ENCODE measurements at places on chromosomes 13 and 19.

DNA sequence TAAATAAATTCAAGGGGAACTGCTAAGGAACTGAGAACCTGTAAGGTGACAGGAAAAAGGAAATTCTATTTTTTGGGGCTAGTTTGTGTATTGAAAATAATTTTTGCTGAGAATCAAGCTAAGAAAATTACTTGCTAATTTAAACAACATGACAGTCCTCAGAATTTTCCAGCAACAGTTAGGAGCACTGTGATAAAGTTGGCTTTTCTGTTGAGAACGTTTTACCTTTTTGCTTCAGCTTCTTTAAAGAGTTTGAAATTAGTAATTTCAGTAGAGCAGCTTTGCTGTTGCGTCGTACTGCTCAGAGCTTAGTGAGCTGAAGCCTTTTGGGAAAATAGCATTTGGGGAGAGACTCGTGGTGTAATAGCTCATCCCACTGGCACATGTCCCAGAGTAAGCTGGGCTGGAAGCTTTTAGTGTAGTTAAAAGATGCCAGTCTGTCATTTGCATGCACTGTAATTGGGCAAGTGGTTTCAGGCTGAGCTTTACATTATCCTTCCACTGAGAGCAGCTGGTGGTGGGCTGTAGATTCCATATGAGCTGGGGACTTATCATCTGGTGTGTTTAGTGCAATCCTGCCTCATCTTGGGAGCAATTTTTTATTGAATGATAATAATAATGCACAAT is 69.8 kb downstream of the LRCH1 start:
- peak; percentile 47 for DNase-seq

- DNase-seq, result no peak
These were observed 258.2 kb upstream of the STARD13 start for GRCh38 chr13:33543631-33544265.

DNA sequence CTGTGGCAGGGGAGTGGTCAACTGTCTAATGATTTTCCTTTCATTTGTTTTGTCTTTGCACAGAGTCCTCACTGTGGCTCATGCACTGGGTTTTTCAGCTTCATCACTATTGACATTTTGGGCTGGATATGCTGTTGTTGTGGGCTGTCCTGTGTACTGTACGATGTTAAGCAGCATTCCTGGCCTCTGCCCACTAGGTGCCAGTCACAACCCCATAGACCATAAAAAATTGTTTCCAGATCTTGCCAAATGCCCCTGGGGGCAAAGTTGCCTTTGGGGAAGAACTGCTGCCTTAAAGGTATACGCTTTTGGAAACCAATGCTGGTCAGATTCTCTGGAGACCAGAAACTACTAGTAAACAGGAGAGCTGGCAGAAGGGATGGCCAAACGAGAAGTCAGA is 310.4 kb downstream of the SPRY2 start:
- DNase-seq, result no peak

DNA sequence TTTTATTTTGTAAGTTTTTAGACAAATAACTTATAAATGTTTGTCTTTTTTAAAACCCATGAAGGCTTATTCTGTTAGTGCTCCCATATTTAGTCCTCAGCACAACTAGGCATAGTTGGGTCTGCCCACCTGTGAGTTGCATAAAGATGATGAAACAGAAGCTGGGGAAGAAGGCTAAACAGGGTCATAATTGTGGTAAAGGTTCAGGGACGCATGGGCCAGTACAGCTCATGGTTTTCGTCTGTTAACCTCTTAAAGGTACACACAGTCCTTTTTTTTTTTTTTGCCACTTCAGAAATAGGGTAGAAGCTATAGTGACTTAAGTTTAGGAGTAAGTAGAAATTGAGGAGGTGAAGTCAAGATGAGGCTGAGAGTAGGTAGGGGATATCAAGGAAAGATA is 58.3 kb downstream of the TM9SF2 start:
- DNase-seq, result no peak

GRCh38 chr19:29247471-29247870 is 34.5 kb upstream of the UQCRFS1 start:
- no peak for DNase-seq

DNA sequence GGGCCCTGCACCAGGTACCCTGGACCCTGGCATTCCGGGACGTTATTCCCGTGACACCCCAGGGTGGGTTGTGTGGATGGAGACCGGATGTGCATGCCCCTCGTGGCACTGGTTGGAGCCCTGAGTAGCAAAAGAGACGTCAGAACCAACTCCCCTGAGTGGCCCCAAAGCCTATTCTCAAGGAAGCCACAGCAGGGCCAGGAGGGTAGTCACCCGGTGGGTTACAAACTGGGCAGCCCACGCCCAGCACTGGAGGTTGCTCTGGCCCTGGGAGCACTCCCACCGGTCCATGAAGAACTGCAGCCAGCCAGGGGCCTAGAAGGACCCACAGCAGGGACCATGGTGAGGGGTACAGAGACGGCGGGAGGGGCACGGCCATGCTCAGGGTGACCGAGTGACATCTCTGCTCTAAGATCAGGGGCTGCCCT is 7.5 kb downstream of the KLF16 start:
- DNase-seq, result no peak

- DNase-seq, result no peak
These were observed 28.1 kb downstream of the MPND start for GRCh38 chr19:4371247-4372164.

DNA sequence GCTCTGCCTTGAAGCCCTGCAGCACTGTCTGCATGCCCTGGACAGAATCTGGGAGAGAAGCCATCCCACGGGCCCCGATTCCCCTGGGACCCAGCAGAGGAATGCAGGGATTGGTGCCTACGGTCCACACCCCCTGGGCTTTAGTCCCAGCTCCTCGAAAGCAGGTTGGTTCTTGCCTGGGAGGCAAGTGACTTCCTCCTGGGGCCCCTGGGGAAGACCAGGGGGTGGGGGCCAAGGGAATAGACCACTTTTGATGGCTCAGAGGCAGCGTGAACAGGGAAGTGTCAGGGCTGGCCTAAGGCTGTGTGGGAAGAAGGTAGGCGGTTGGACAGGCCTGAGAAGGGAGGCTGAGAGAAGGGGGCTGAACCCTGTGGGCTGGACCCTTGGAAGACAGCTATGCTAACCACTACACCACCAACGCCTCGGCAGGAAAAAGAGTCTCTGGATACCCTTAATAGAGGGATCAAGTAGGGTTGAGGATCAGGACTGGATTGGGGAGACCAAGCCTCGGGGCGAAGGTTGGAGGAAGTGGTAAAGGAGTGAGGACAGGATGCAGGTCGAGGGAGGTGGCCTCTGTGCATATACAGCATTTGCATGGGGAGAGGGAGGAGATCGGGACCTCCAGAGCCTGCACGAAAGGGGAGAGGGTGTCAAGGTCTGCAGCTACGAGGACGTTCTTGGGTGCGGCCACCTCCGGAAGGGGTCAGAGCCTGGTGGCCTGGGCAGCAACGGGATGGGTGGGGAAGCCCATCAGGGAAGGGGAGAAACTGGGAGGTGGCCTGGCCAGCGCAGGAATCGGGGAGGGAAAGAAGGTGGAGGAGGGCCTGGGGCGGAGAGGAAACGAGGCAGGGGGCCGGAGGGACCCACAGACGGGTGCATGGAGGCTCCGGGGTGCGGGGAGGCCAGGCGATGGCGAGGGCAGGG is 709 bp downstream of the DPP9 start:
- no peak for DNase-seq

GRCh38 chr13:99191900-99192399 is 8.7 kb upstream of the UBAC2 start:
- DNase-seq, result no peak

GRCh38 chr13:107238262-107238981 is 670.5 kb upstream of the ARGLU1 start:
- DNase-seq, result no peak

DNA sequence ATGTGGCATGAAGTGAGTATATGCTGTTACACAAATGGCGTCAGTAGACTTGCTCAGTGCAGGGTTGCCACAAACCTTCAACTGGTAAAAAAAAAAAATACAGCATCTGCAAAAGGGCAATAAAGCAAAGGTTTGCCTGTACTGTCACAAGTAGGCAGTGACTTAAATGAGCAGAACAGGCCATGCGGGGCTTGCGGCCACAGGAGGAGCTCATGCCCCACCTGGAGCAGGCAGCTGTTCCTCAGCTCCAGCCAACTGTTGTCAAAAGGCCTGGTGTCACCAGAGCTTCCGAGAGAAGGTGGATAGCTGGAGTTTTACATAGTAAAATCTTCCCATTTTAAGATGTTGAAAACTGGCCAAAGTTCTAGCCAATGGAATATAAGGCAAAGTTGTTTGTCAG is 7.7 kb downstream of the ATP7B start:
- DNase-seq, result no peak

- no peak for DNase-seq
These were observed 7.4 kb downstream of the ZNF586 start for GRCh38 chr19:57776764-57777296.

- no peak for DNase-seq
These were observed 15.9 kb upstream of the PAK4 start for GRCh38 chr19:39109641-39110040.

DNA sequence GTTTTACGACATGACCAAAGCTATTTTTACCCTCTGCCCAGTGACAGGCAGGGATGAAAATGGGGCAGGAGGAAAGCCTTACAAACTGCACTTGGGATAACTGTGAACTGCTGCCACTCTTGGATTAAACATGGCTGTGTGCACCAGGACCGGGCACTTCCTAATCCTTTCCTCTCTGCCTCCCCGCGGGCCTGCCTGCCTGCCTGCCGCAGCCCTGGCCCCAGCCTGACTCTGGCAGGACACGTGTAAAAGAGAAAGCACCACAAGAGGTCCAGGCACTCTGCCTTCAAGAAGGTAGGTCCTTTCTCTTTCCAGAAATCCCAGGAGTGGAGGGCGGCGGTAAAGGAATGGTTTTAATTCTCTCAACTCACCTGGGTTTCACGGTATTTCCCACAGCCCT is 4.8 kb downstream of the TSHZ3 start:
- no peak for DNase-seq

DNA sequence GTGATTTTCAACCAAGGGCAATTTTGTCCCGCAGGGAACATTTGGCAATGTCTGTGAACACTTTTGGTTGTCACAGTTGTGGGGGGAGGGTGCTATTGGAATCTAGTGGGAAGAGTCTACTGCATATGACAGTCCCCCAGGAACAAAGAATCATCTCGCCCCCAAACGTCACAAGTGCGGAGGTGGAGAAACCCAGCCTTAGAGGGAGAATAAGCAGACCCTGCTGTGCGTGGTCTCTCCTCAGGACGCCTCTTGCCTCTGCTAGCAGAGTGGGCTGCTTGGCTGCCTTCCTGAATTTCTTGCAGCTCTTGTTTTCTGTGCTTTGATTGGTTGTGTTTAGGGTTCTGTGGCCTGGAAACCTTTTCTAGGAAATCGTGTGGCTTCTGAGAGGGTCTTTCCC is 42.5 kb downstream of the NFIX start:
- no peak for DNase-seq

DNA sequence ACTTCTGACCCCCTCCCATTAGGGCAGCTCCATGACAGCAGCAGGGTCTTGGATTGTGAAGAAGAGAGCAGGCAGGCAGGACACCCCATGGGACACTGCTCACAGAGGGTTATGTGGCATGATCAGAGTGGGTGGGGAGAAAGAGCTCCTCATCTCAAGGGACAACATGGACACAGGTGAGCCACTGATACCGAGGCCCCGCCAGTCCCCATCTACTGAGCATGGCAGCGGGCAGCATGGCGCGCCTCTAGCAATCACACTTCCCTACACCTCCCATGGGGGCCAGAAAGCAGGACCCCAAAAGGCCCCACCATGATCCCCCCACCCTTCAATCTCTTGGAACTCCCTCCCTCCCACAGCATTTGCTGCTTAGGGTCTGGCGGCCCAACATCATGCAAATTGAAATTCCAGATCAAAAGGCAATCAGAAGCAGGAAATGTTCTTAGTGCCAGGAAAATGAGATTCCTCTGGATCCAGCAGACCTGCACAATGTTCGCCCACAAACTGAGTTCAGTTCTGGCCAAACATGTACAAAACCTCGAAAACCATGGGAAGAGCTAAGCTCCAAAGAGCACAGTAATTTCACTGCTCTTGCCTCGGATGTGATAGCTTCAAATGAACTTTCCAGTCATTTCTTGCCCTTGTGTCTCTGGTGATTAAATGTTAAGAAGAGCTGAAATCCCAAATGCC is 14.8 kb downstream of the DOCK9 start:
- DNase-seq, result no peak

GRCh38 chr19:6055013-6055795 is 55.1 kb downstream of the RFX2 start:
- DNase-seq, result no peak

DNA sequence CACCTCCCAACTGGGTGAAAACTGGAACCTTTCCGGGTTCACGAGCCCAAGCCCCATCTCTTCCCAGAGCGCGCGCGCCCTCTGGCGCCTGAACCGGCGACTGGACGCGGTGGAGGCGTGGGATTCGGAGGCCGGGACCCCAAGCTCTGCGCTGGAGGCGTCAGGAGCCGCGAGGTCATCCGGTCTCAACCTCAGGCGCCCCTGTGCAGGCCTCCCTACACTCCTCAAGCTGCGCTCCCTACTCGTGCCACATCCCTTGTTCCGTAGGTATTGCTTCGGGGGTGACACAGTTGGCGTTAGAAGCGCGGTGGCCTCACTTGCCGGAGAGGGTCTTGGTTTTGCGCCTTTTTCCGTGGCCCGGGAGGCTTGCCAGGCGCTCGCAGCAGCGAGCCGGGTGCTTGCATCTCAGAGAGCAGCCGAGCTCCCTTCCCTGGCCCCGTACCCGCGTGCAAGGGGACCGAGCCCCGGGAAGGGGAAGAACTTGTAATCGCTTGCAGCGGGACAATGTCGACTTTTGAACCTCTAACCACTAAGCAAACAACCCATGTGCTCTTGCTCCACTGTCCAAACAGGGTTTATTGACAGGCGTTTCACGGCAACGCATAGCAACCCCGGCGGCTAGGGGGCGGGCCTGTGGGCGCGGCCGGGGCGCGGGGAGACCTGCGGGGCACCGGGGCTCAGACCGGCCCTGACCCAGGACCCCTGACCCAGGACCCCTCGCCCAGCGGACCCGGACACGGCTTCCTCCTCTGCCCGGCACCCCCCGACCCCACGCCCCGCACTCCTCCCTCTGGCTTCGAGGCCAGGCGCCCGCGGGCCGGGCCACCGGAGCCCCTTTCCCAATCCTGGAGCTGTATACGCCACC is 8.5 kb downstream of the CDX2 start:
- DNase-seq, result no peak
